Activated T-helper 1 cell treated with anti-CD3 and anti-CD28 coated beads, Interleukin-2, amount 50 U/mL, for 16 hours (primary cell): ENCODE measurements at places on chromosomes 1 and 21.
A peak's percentile ranks its signal among the peaks of the same experiment; 100 is the strongest.

DNA sequence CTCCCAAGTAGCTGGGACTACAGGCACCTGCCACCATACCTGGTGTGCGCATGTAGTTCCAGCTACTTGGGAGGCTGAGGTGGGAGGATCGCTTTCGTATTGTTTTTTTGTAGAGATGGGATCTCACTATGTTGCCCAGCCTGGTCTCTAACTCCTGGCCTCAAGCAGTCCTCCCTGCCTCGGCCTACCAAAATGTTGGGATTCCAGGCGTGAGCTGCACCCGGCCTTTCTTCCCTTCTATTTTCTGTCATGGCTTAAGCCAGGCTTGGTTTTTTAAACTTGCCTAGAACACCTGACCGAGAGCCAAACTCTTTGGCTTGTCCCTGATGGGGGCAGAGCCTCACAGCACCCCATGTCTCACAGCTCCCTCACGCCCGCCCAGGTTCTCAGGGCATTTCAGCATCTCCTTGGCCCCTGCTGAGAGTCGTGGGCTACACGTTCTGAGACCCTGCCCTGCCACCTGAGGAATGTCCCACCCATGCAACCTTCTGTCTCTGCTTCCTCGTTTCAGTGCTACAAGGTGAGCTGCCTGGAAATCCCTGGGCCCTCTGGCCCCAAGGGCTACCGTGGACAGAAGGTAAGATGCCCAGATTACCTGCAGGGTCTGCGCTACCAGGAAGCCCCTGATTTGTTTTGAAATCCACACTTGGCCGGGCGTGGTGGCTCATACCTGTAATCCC is 15.7 kb downstream of the COL6A2 start:
- no peak for DNase-seq

DNA sequence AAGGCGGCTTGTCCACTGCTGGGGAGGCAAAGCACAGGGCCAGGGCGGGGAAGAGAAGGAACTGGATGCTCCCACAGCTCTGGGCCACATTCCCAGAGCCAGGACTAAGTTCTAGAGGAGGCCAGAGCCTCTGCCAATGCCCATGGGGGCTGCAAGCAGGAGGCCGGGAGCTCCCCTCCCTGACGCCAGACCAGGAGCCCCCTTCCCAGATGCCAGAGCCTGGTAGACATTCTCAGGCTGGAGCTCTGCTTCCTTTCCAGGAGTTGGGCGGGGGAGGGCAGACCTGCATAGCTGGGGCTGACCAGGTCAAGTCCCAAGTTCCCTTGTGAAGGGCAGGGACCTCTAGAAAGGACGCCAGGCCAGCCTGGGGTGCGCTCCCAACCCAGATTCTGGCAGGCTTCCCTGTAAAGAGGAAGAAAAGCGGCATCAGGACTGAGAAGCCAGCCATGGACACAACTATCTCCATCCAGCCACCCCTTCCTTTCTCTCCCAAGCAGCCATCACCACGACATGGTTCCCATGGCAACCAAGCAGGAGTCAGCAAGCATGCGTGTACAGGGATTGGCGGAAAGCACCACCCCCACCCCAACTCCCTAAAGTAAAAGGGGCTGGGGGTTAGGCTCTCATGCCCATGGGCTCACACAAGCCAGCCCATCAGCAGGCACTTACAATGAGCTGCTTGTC is 13.4 kb downstream of the KIF21B start:
- DNase-seq: no peak

DNA sequence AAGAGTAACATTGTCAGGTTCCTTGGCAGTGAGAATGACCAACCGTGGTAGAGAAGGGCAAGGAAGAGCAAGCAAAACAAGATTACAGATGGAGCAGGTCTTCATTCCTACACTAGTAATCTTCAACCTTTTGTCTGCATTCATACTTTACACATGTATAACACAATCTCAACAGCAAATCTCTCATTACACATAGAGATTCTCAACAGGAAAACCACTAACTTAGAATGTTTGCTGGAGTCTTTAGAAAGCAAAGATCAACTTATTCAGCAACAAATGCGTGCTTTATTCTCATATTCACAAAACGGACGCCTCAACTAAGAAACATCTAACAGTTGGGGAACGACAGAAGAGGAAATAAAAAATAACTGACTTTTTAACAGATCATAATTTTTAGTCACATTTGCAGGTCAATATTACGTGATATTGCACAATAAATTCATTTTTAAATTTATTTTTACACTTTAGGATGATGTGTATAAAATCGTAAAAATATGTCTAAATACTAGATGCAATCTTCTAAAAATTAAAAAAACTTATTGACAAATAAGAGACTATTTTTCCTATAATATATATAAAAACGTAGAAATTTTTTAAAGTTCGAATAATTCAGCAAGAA is 82.9 kb downstream of the ARID4B start:
- no peak for DNase-seq

- no peak for DNase-seq
Observed at GRCh38 chr1:12071892-12072291, 8.8 kb downstream of the TNFRSF8 start.

- DNase-seq: no peak
Observed at GRCh38 chr1:40390857-40391256, 17.3 kb downstream of the SMAP2 start.

DNA sequence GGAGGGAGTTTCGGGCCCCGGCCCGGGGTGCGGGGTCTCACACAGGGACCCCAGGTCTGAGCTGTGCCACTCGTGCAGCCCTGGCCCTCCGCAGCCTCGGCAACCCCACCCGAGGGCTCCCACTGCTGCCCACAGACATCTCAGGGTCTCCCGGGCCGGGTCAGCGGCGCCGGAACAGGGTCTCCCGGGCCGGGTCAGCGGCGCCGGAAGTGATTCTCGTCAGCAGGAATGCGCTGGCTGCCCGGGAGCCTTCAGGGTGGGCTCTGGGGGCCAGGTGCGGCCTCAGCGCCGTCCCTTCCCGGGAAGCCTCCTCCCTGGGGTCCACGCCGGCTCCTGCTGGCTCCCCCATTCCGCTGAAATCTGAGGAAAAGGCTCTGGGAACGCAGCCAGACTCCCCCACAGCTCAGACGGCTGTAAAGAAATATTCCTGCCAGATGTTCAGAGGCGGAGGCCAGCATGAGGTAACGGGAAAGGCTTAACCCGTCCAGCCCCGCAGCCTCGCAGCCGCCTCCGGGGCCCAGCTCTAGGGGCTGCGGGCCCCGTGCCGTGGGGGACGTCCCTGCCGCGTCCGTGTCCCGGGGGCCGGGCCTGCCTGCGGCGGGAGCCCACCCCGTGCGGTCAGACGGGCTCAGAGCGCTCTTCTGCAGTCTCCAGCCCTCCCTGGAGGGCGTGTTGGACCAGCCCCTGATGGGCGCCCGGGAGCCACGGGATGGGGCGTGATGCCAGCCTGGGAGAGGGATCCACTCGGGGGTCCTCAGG is 8.7 kb upstream of the COL6A1 start:
- DNase-seq: no peak

GRCh38 chr1:156260896-156261295 is 13.0 kb upstream of the PAQR6 start:
- DNase-seq: no peak

DNA sequence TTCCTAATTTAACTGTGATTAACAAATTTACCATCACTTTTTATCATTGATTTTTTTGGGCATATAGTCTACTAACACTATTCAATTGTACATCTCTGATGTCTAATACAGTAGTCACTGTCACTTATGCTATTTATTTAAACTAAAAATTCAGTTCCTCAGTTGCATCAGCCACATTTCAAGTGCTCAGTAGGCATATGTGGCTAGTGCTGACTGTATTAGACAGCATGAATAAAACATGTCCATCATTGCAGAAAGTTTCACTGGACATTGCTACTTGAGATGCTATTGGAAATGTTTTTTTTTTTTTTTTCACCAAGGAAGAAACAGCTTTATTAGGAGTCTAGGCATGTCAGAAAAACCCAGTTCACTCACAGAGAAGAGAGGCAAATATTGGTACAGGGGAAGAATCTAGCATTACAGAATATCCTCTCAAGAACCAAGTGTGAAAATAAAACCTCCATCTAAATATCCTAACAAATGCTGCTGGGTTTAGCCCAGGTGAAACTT is 108.1 kb upstream of the GNG4 start:
- no peak for DNase-seq

- DNase-seq: no peak
Observed at GRCh38 chr1:58779059-58779754, 4.6 kb downstream of the JUN start.

GRCh38 chr1:248751142-248751541 is 4.4 kb downstream of the LYPD8 start:
- no peak for DNase-seq

GRCh38 chr1:209435654-209436566 is 147.6 kb upstream of the CAMK1G start:
- no peak for DNase-seq

GRCh38 chr1:6086358-6086757 is 40.7 kb downstream of the KCNAB2 start:
- no peak for DNase-seq

- DNase-seq: no peak
Observed at GRCh38 chr1:51792864-51793263, 85.7 kb downstream of the NRDC start.

- no peak for DNase-seq
Observed at GRCh38 chr1:183032122-183032921, 9.1 kb downstream of the LAMC1 start.

DNA sequence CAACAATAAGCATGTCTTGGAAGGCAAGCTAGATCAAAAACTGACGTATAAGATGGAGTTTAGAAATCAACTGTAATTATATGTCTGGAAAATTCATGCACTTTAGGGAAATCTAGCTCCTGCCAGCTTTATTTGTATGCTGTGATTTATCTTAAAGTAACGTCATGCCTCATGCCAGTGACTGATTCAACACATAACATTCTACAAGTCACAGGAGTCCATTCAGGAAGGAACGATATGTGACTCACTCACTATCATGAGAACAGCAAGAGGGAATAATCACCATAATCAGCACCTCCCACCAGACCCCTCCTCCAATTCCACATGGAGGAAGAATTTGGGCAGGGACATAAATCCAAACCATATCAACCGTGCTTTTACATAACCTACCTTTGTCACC is 682.4 kb upstream of the ADAMTS5 start:
- no peak for DNase-seq

GRCh38 chr1:157040802-157041201 is 4.7 kb downstream of the ARHGEF11 start:
- no peak for DNase-seq

DNA sequence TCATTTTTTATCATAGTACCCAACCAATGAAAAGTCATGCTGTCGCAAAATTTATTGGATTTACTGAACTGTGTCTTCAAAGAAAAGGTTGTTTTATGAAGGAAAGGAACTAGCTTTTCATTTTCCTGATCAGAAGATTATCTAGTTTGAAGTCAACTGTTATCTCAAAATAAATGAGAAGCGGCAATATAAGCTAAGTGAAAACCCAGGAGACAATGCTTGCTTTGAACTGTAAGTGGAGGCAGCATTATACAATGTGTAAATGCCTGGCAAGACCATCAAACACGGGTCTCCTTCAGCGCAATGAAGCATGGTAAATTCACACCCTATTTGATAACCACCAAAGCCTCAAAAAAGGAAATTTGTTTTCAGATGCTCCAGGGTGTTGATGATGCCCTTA is 134.4 kb upstream of the PTBP2 start:
- DNase-seq: no peak

- no peak for DNase-seq
Observed at GRCh38 chr1:91515994-91516393, 15.3 kb downstream of the CDC7 start.

DNA sequence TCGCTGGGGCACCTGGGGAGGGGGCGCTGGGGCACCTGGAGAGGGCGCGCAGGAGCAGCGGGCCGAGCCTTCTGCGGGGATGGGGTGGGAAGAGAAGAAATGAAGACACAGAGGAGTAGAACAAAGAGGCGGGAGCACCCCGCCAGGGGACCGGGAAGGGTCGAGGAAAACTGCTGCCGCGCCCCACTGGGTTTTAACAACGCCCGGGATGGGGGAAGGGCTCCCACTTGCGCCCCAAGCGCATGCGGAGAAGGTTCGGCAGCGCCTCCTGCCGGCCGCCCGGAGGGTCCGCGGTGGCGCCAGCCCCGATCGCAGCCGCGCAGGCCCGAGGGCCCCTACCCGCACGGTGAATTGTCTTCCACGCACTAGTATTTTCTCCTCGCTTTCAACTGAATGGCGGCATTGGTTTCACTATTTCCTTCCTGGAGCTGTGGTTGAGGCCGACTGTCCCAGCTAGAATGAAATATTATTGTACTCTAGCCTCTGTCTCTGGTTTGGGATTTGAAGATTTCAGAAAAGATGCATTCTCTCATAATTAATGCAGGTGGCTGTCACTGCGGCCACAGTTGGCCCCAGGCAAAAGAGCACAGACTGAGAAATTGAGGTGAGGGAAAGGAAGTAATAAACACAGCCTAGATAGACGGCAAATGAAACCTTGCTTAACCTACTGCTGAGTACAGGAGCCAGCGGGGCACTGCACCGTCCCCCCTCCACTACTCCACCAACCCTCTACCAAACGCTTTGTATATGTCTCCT is 57.3 kb downstream of the MAB21L3 start:
- DNase-seq: peak; percentile 74

DNA sequence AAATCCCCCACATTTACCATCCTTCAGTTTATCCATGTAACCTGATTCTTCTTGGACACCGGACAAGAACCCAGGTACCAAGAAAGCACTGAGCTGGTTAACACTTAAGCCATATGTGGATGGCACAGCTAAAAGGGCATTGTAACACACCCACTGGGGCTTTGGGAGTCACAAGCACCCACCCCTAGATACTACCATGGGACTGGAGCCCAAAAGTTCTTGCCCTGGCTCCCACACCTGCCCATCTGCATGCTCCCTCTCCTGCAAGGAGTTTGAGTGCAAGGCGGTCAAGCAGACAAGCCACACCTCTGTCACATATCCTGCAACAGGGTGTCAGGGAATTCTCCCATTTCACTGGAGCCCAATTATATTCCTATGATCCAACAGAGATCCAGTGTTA is 270.1 kb downstream of the USH2A start:
- no peak for DNase-seq

DNA sequence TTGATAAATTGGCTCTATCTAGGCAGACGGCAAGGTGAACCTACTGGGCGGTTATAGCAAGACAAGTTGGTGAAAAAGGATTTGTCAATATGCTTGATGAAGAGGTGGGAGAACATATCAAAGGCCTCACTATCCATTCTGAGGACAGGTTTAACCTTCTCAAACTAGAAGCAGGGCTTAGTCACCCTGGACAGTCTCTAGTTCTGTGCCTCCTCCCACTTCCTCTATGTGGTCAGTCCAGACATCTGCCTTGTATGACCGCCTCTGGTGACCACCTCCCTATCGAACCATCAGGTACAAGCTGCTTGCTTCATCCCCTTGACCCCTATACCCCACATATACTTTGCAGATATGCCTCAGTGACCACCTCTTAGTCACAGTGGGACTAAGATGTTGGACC is 2.3 kb upstream of the SCYL3 start:
- no peak for DNase-seq

GRCh38 chr1:2257245-2257627 is 29.1 kb downstream of the SKI start:
- no peak for DNase-seq
